ENCODE measurements at places on chromosomes 11 and 22.

GRCh38 chr11:45154276-45154675 lies 7.8 kb downstream of the PRDM11 start:
- no peak for DNase-seq

DNA sequence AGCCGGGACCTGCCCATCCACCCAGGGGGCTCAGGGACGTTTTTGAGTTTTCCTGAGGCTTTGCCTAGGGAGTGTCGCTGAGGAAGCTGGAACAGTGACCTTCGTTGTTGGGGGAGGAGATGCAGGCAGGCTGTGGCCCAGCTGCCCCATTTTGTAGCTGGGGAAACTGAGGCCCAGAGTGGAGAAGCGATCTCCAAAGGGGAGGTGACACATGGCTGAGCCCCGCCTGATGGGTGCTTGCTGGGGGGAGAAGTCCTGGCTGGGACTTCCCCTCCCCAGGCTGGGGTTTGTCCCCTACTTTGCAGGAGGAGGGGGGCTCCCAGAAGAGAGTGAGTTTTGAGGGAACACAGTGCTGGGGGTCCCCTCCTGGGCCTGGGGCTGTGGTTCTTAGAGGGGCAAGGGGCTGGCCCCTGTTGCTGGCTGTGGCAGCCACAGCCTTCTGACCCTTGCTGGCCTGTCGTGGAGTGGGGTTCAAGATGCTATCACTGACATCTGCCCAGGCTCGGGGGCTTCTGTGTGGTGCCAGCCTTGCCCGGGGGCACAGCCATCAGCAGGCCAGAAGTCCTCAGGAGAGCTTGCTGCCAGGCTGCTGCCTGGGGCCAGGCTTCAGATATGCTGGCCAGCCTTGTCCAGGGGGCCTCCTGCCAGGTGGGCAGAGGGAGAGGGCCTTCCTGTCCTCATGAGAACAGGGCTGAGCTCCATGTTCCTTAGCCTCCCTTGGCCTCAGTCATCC lies 21.4 kb downstream of the KCNQ1 start:
- no peak for DNase-seq

- DNase-seq: no peak
Measured at GRCh38 chr22:47292546-47293320, 530.3 kb downstream of the TBC1D22A start.

DNA sequence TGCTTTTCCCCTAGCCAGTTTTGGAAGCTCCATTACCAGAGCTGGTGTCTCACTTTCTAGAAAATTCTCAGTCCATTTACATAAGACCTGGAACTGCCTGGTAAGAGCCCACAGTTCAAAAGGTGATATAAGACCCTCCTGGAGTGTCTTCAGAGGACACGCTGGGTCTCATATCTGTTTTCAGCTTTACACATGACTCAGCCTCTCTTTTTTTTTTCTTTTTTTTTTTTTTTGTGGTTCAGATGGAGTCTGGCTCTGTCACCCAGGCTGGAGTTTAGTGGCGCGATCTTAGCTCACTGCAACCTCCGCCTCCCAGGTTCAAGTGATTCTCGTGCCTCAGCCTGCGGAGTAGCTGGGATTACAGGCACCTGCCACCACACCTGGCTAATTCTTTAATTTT lies 30.7 kb downstream of the WEE1 start:
- peak; percentile 17 for DNase-seq

DNA sequence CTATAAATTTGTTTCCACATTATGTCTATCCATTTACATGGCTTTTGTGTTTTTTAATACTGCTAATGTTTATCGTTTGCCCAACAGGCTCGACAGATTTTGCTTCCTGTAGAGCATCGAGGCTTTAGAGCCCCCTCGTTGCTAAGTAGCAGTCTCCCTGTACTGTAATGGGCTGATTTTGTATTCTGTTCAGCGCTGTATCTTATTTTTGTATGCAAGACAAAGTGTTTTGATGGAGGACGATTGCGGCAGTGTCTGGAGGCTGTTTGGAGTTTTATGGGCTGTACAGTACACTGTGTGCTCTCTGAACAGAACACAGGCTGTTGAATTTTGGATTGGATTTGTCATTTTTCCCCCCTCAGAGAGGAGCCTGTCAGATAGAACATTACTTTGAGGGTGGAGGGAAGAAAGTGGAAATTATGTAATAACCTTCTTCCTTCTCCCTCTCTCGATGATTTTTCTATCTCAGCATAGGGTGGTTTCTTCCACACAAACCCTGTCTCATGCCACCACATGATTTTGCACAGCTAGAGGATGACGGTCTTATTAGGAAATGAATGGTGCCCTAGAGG lies 104.4 kb downstream of the ZBTB16 start:
- DNase-seq: no peak

GRCh38 chr11:46238078-46238966 lies 39.1 kb upstream of the CREB3L1 start:
- peak; percentile 65 for DNase-seq

GRCh38 chr11:26578998-26579661 lies 7.1 kb upstream of the MUC15 start:
- DNase-seq: peak; percentile 57

DNA sequence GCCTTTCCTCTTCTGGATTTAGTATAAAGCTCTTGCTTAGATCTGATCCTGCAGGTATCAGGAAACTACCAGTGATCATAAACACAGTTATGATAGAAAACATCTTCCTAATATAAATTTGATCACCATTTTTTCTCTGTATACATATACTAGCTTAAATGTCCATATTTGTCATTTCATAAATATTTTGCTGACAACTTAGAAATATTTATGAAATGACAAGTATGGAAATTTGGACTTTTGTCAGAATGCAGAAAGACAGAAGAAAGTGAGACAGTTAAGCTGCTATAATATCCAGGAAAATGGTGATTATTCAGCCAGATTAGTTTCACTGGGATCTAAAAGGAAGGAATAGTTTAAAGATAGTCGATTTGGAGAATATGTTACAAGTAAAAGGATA lies 22.8 kb upstream of the TRIM21 start:
- no peak for DNase-seq

- peak; percentile 18 for DNase-seq
Measured at GRCh38 chr11:37406651-37407050, 808.6 kb upstream of the RAG2 start.

GRCh38 chr22:19469421-19469820 lies 9.6 kb downstream of the UFD1 start:
- DNase-seq: no peak

- peak; percentile 69 for DNase-seq
Measured at GRCh38 chr22:27804470-27805297, 3.1 kb upstream of the MN1 start.

DNA sequence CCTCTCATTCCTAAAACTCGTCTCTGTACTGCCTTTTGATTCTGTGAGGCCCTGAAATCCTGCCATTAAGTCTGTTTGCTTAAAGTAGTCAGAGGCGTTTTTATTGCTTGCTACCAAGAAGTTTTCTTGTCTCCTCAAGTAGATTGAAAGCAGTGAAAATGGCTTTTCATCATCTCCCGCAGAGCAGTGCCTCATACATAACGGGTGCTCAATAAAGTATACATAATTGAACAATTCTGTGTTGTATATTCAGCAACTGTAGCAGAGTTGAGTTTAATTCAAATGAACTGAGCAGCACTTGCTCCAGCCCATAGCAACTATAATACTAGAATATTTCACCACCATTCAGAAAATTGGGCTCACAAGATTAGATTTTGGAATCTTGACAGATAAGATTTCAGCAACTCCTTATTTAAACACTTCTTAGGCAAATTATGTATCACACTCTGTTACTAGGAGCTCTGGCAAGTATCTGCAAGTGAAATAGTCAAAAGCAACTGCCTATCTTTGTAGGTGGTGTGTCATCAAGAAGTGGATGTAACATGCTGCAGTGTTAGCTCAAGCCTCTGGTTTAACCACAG lies 20.0 kb downstream of the FIBIN start:
- peak; percentile 75 for DNase-seq

- no peak for DNase-seq
Measured at GRCh38 chr11:108703916-108704315, 39.0 kb downstream of the DDX10 start.

DNA sequence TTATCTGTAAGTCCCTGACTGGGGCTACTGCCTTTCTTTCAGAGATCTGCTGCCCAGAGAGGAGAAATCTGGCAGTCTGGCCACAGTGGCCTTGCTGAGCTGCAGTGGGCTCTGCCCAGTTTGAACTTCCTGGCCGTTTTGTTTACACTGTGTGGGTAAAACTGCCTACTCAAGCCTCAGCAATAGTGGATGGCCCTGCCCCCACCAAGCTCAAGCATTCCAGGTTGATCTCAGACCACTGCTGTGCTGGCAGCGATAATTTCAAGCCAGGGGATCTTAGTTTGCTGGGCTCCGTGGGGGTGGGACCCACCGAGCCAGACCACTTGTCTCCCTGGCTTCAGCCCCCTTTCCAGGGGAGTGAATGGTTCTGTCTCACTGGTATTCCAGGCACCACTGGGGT lies 117.5 kb downstream of the TRPC6 start:
- DNase-seq: no peak

GRCh38 chr11:26704249-26704648 lies 17.6 kb downstream of the SLC5A12 start:
- peak; percentile 3 for DNase-seq

DNA sequence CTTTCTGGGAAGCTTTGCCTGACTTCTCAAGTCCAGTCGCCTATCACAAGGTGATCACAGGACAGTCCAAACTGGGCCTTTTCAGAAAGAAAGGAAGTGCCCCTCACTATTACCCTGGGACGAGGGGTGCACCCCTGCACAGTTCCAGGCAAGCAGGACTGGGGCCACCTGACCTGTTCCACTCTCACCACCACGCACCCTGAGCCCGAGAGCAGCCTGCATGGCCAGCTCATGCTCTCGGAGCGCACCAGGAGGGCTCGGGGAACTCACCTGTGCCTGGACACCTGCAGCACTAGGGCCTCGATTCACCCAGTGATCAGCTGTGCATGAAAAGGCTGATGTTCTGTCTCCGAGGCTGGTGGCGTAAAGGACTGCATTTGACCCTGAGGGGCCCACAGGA lies 12.8 kb upstream of the FGF4 start:
- no peak for DNase-seq

DNA sequence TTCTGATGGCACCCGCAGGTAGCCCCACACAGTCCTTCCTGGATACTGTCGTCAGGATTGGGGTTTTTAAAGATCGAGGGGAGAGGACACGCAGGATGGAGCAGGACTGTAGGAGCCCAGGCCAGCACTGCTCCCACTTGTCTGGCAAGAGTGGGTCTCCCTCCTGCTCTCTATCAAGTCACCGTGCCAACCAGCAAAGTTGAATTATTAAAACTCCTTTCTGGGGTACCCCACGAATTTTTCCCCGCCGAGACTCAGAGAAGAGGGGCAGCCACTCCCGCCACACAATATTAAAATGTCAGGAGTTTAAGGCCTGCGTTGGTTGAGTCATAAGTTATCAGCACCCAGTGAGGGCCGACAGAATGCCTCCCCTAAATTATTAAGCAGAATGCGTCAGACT lies 10.1 kb downstream of the LMO1 start:
- DNase-seq: no peak

DNA sequence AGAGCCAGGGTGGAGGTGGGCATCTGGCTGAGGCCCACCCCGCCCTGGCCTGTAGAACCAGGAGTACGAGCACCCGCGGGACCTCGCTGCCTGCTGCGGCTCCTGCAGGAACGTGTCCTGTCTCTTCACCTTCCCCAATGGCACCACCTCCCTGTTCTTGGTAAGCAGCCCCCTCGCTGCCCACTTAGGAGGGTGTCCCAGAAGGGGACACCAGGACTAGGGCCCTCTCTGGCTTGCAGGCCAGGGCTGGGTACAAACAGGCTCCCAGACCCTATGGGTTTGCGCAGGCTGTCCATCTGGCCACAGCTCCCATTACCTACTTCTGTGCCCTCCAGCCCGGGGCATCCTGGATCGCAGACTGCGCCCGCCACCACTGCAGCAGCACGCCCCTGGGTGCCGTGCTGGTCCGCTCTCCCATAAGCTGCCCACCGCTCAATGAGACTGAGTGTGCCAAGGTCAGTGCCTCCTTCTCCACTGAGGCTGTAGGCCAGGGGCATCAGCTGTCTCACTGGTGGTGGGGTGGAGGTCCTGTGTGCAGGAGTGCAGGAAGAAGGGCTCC lies 77.5 kb upstream of the MYOD1 start:
- DNase-seq: no peak

GRCh38 chr11:102577182-102577581 lies 46.6 kb upstream of the MMP7 start:
- DNase-seq: no peak

GRCh38 chr11:17273668-17274282 lies 2.8 kb upstream of the NUCB2 start:
- no peak for DNase-seq

DNA sequence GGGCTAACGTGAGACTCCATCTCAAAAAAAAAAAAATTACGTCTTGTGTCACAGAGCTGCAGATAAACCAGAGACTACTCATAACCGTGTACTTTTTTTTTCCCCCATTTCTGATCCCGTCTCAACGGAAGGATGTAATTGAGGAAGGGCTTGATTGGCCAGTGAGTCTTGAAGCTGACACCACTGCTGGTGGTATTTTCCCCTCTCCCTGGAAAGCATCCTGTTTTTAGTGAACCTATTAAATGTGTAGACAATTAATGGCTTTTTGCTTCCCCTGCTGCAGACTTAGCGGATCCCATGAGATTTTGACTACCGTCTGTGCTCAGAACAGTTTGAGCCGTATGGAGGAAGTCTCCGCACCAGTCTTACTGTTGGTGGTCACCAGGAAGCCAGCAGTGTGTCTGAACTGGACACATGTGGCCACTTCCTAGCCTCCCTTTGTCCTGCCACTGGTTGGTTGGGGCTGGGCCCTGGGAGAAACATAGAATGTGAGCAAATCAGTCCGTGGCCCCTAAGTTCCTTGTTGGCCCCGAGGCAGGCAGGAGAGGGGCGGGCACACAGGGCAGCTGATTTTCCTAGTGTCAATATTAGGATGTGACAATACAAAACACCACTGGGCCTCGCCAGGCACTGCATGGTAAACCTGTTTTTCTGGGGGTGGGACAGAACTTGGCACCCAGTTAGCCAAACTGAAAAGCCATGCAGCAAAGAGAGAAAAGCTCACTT lies 3.1 kb downstream of the BIK start:
- no peak for DNase-seq

GRCh38 chr11:79100093-79100910 lies 340.5 kb downstream of the TENM4 start:
- DNase-seq: peak; percentile 55

- DNase-seq: no peak
Measured at GRCh38 chr11:92662601-92663360, 306.7 kb upstream of the MTNR1B start.

DNA sequence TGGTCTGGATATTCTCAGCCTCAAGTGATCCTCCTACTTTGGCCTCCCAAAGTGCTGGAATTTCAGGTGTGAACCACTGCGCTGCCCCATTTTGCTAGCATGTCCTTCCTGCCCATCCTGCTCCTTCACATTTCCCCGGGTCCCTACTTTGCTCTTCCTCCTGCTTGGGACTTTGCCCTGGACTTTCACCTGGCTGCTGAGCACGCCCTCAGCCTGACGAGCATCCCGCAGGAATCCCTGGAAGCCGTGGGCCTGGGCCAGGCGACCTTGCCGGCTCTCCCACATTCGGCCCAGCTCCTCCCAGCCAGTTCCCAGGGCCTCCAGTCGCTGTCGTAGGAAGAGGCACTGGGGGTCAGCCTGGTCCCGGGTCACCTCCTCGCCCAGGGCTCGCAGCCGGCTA lies 22.6 kb upstream of the RBM4B start:
- no peak for DNase-seq

All from fibroblast of skin of right quadriceps (primary cell).